ENCODE measurements at places on chromosomes 16 and 17.

DNA sequence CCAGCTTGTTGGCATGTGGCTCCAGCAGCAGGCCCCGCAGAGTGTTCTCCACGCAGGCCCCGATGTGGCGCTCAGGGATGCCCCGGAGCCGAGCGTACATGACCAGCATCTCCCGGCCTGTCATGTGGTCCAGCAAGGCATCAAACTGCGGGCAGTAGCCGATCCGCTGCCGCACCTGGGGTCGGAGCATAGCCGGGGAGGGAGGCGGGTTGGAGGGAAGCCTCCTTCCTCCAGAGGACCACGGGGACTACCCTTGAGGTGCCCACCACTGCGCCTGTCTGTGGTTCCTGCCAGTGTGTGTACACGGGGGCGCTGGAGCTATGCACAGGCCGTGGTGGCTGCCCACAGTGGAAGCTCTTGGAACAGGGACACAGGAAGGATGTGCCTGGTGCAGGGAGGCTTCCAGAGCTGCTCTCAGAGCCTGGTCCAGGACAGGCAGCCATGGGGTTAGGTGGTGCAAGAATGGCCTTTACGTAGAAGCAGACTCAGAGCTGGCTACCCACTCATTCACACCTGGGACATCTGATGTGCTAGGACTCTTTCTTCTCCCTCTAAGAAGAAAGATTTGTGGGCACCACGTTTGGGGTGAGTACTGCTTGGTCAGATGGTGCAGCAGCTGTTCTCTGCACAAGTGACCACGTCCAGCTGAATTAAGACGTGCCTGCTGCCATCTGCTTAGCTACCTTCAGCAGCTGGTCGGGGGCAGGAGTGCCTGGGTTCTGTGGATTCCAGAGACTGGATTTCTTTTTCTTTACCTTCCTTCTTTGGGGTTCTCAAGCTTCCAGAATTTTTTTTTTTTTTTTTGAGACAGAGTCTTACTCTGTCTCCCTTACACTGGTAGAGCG lies 11.3 kb upstream of the RNPS1 start:
- no peak for DNase-seq

DNA sequence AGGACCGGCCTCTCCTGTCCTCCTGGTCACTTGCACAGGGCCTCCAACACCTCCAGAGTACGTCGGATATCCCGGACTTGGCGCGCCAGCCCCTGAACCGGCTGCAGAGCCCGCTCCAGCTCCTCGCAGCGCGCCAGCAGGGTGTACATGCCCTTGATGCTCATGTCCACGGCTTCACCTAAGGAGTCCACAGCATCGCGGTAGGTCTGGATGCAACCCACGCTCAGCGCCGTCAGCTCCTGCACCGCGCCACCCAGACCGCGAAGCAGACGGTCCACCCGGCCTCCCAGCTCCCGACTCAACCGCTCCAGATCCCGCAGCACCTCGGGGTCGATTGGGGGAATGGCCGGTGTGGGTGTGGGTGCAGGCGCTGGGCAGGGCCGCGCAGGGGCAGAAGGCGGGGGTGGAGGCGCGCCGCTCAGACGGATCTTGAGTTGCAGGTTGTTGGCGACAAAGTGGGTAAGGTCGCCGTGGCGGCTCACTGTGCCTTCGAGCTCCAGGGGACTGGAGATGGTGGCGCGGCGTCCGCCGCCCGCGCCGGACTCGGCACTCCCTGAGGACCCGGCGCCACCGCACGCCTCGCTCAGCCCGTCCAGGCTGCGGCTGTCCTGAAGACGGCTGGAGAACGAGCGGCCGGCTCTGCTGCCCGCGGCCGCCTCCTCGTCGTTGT lies 804 bp downstream of the BORCS6 start:
- DNase-seq = no peak

DNA sequence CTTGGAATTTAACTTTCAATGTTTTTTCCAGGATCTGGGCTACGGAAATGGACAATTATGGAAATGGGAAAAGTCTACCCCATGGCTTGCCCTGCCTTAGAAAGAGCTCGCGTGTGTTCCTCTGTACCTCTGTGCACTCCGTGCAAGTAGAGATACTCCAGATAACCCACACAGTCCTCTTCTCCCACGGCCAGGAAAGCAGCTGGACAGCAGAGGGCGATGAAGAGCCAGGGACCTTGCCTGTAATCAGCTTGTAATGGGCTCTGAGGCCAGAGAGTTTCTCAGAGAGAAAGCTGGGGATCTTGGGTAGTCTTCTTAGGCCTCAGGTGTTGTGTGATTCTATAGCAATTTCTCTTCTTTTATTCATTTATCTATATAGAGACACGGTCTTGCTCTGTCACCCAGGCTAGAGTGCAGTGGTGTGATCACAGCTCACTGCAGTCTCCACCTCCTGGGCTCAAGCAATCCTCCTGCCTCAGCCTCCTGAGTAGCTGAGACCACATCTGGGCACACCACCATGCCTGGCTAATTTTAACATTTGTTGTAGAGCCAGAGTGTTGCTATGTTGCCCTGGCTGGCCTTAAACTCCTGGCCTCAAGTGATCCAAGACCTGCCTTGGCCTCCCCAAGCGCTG lies 2.4 kb upstream of the SOCS7 start:
- peak; percentile 67 for DNase-seq

GRCh38 chr16:29777576-29778350 lies at the start of gene ZG16:
Gene ZG16, plus strand, starts transcription at chr16:29778256. Its CDS starts 1,011 bp downstream, at chr16:29779267.
- DNase-seq = no peak

- DNase-seq = no peak
These were observed 4.2 kb downstream of the SRSF2 start for GRCh38 chr17:76732734-76733617.

- no peak for DNase-seq
These were observed 15.6 kb downstream of the USP7 start for GRCh38 chr16:8948069-8948593.

- no peak for DNase-seq
These were observed 41.4 kb upstream of the FBXO47 start for GRCh38 chr17:39008633-39009032.

DNA sequence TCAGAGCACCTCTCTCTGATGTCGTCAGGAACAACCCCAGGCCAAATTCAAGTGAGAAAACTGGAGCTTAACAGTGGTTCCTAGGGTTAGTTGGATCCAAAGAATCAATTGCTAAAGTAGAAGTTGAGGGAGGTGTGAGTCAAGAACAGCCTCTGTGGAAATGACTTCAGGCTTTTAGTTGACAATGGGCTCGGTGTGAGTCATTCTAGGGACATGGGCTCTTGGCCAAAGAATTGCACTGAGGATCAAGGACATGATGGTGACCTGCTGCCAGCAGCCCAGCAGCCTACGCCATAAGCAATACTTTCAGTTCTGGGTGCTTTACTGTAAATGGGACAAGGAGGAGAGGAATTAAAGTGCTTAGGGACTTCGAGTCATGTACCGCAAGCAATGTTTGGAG lies 32.1 kb upstream of the SMURF2 start:
- DNase-seq = peak; percentile 20

DNA sequence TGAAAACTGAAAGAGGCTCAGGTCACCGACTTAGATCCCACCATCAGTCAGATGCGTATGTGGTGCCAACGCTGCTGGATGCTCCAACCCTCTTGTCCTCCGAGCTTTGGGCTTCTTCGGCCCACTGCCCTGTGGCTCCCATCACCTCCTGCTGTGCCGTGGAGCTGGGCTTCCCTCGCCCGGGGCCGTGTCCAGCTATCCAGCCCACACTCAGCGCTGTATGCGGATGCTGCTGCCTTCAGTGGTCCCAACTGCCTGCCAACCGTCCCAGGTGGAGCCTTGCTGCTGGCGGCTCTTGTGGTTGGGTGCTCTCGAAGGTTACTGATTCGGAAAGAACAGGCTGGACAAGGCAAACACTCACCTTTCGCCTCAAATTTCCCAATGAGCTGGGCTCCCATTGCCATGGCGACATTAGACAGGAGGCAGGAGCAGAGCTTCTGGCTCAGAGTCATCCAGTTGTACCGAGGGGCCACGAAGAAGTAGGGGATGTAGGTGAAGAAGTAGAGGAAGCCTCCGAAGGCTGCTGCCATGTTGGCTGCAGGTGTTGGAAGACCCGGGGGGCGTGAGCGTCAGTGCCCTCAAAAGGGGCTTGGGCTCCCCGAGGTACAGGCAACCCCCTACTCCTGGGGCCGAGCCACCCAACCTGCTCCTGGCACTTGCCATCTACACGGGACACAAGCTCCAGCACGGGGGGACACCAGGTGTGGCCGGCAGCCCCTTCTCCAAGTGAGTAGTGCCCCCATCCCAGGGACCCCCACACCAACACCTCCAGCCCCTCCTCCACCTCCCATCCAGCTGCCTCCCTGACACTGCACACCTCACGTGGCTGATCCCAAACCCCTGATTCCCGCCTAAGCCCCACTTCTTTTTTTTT lies 32.2 kb downstream of the ABCA3 start:
- DNase-seq = no peak

- DNase-seq = peak; percentile 63
These were observed 1.3 kb downstream of the CAVIN1 start for GRCh38 chr17:42421507-42422338.

DNA sequence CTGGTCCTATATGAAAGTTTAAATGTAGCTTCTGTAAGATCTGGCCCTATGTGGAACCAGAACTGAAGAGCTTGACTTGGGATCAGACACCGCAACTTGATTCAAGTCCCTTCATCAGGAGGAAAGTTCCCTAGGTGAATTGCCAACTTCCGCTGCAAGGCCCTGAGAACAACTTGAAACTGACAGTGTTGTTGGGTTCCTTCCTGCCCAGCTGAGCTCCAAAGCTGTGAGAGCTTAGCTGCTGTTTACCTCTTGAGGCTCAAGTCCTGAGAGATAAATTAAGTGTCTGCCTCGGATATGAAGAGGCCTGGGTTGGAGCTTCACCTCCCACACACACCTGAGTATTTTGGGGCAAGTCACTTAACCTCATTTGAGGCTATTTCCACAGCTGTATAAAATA lies 44.7 kb downstream of the REXO5 start:
- no peak for DNase-seq

DNA sequence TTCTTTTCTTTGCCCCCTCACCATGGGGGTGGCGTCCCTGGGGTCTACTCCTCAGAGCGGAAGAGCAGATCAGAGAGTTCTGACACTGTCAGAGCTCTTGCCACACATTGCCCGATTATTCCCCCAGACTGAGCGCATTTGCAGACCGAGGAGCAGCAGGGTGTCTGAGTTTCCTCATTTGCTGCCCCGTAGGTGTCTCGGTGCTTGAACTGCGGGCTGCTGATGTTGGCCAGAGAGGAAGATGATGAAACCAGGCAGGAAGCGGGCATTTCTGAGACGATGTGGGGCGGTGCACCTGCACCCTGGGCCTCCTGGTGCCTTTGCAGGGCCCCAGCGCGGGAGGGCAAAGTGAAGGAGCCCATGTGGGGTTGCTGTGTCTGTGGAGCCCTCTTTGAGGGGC lies 55.2 kb downstream of the ARSG start:
- DNase-seq = no peak

DNA sequence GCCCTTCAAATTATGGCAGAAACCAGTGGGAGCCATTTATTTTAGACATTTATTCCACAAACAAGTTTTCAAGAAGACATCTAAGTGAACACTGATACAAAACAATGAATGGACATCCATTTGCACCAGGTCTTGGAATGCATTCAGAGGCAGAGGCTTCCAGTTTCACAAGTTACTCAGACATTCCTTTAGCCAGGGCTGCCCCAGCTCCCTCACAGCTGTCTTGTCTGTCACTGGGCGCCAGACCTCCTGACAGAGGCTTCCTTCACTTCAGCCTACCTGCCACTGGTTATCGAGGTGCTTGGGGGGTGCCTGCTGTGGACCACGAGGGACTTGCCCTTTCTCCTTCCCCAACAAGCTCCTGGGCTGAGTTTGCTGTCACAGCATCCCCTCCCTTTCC lies 19.2 kb downstream of the AQP8 start:
- DNase-seq = no peak

DNA sequence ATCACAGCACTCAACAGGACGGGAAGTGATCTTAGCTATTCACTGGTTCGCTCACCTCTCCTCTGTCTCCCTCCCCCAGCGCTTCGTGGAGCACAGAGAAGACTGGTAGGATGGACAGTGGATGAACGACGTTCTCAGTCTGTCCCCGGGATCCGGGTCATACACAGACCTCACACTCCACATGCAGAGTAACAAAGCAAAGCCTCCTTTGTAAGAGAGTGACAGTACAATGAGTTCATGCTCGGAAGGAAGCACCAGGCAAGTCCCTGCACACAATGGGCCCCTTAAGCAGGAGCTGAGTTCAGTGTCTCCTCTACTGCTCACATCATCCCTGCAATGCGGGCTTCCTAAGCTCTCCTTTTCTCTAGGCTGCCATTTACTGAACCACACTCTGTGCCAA lies 356.9 kb downstream of the C16orf95 start:
- DNase-seq = no peak

- DNase-seq = peak; percentile 73
These were observed 14.2 kb upstream of the HAPSTR1 start for GRCh38 chr16:9077091-9077809.

DNA sequence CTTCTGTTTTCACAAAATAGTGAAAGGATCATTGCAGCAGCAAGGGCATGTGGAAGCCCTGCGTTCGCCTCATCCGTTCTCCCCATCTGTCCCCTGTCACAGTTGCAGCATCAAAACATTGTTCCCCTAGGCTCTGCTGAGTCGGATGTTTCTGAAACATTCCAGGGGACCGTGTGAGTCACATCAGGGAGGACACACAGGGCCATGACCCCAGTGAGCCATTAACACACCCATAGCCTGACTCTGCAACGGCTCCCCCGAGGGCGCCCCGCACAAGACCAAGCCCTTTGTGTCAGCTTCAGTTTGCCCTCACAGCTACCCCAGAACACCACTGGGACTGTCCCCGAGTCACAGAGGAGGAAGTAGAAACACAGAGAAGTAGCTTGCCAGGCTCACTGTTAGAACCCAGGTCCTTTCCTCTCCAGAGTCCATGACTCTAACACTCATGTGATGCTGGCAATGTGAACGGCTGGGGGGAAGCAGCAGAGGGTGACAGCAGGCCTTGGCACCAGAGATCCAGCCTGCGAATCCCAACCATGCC lies 63.3 kb upstream of the HSBP1 start:
- peak; percentile 18 for DNase-seq

GRCh38 chr17:3929181-3929580 lies 12.9 kb upstream of the P2RX1 start:
- no peak for DNase-seq

- no peak for DNase-seq
These were observed 92.3 kb downstream of the PITPNC1 start for GRCh38 chr17:67469208-67469980.

GRCh38 chr17:61219460-61219859 lies 180.2 kb upstream of the TBX2 start:
- DNase-seq = peak; percentile 57

DNA sequence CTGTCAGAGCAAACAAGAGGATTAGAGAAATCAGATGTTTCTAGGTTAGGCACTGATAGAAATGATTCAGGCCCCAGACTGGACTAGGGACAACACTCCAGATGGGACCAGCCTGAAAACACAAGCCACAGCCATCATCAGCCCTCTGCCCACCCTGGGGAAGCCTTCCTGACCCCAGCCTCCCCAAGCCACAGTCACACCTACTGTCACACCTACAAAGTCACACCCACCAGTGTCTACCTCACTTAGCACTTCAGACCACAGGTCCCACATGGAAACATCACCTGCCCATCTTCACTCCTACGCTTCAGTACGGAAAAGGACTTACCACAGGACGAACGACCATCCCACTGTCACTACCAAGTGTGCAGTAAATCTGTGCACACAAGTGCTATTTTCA lies 197.9 kb downstream of the ZFHX3 start:
- no peak for DNase-seq

All from HCEC 1CT (cell line).